ENCODE measurements at places on chromosomes 1 and 21.

GRCh38 chr1:94865360-94865759 is 45.2 kb downstream of the SLC44A3 start:
- no peak for DNase-seq

GRCh38 chr21:42112857-42113256 is 41.7 kb downstream of the UMODL1 start:
- no peak for DNase-seq

- DNase-seq, result no peak
Measured at GRCh38 chr21:46569081-46569480, 35.8 kb downstream of the S100B start.

GRCh38 chr1:59345221-59345620 is 48.3 kb downstream of the FGGY start:
- DNase-seq, result no peak

DNA sequence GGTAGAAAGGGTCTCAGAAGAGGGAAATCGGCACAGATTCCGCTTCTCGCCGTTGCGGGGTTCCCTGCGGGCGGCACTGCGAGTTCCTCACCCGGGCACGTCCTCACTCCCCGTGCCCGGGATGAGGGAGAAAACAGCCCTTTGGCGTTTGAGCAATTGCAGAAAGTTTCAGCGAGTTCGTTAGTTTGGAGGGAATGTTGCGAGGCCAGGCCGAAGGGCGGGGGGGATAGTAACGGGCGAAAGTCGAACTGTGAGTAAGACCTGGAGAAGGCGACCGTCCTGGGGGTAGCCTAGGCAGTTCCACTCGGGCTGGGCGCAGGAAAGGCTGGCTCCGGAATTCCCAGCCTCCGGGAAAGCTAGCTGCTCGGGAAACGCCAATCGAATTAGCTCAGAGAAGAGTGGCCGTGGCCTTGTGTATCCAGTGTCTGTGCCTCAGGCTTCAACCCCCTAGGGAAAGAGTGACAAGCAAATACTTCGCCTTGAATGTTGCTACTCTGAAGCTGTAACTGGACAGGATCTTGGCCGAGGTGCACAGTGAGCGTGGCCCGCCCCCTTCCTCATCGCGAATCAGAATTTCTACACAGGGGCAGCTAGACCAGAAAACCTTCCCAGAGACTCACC is 787 bp downstream of the PTGFR start:
- DNase-seq, result no peak

- no peak for DNase-seq
Measured at GRCh38 chr1:204925701-204926100, 55.0 kb downstream of the NFASC start.

DNA sequence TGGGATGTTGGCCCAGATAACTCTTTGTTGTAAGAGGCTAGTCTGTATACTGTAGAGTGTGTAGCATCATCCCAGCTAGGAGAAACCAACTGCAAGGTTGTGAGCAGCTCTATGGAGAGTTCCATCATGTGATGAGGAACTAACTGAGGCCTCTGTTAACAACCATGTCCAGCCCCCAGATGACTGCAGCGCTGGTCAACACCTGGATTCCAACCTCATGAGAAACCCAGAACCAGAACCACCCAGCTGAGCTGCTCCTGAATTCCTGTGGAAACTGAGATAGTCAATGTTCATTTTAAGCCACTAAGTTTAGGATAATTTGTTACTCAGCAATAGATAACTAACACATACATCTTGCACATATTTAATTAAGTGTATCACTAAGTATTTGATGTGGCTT is 41.6 kb upstream of the SLC2A1 start:
- DNase-seq, result no peak

- no peak for DNase-seq
Measured at GRCh38 chr1:82441402-82441801, 640.7 kb downstream of the ADGRL2 start.

- no peak for DNase-seq
Measured at GRCh38 chr1:94012708-94013366, 103.6 kb upstream of the GCLM start.

- DNase-seq, result no peak
Measured at GRCh38 chr21:43919871-43920801, 55.1 kb downstream of the AGPAT3 start.

- no peak for DNase-seq
Measured at GRCh38 chr21:25895565-25896205, 160.9 kb downstream of the GABPA start.

- DNase-seq, result no peak
Measured at GRCh38 chr1:198725090-198725489, 86.2 kb downstream of the PTPRC start.

DNA sequence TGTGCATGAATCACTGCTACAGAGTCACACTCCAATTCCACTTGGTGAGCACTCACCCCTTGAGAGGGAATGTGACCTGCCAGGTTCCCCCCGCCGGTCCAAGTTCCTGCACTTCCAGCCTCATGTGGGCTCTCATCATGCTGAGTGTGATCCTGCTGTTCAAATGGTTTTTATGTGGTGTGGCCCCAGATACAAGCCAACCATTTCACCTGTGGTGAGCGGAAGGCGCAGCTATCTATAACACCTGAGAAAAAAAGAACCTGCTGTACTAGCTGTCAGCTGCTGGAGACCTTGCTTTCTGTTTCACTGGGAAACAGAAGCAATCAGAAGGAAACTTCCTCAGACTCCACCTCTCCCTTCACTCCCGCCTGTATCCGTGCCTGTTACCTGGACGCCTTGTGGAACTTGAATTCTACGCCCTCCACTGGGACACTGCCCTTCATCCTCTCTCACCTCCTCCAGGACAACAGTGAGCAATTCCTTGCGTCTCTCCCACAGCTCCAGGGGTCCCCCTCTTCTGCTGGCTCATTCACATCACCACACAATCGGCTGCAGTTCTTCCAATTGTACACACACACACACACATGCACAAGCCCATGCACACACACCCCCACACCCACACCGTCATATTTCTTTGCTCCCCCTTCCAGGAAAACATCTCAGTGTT is 64.4 kb upstream of the RPL11 start:
- DNase-seq, result no peak

DNA sequence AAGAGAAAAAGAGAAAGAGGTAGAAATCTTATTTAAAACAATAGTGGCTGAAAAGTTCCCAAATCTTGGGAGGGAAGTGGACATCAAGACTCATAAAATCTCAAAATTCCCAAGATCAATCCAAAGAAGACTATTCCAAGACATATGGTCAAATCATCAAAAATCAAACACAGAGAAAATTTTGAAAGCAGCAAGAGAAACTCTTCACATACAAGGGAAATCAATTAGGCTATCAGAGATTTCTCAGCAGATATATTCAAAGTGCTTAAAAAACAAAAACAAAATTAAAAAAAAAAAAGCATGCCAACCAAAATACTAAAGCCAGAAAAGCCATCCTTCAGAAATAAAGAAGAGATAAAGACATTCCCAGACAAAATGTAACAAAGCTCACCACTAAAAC is 52.6 kb upstream of the RALGPS2 start:
- no peak for DNase-seq

DNA sequence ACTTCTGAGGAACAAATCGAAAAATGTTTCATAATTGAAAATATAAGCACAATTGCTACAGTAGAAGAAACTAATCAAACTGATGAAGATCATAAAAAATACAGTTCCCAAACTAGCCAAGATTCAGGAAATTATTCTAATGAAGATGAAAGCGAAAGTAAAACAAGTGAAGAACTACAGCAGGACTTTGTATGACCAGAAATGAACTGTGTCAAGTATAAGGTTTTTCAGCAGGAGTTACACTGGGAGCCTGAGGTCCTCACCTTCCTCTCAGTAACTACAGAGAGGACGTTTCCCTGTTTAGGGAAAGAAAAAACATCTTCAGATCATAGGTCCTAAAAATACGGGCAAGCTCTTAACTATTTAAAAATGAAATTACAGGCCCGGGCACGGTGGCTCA is 30.6 kb downstream of the IFNAR1 start:
- DNase-seq, result no peak

DNA sequence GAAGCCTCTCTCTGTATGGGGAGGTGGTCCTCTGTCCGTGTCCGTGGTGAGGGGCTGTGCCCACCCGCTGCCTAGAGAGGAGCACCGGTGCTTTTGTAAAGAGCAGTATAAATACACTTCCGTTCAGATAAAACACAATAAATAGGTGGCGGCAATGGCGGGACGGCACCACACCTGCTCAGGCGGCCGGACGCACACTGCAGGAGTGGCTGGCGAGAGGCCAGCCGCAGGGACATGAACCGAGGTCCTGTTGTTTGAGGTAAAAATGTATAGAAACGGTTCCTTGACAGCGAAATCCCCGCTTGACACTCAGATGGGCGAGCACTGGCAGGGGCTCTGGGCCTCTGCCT is 40.8 kb downstream of the KRTAP10-1 start:
- no peak for DNase-seq

GRCh38 chr1:192632188-192632587 is 3.8 kb upstream of the RGS13 start:
- no peak for DNase-seq

GRCh38 chr1:119783354-119784185 is 14.9 kb upstream of the HMGCS2 start:
- DNase-seq, result no peak

DNA sequence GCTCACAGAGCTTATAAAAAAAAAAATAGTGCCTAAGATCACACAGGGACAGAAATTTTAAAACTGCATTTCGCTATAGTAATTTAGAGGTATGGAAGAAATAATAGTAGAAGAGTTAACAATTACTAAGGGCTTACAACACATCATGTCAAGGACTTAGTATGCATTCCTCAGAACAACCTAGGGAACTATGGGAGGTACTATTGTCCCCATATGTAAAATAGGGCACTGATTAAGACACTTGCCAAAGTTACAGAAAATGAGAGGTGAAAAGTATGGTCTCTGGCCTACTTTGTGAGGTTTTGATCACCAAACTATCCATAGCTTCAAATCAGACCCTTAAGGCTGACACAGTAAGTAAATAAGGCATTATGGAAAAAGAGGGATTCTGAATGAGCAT is 4.7 kb downstream of the FRRS1 start:
- no peak for DNase-seq

- no peak for DNase-seq
Measured at GRCh38 chr1:53616927-53617326, 122.0 kb downstream of the GLIS1 start.

DNA sequence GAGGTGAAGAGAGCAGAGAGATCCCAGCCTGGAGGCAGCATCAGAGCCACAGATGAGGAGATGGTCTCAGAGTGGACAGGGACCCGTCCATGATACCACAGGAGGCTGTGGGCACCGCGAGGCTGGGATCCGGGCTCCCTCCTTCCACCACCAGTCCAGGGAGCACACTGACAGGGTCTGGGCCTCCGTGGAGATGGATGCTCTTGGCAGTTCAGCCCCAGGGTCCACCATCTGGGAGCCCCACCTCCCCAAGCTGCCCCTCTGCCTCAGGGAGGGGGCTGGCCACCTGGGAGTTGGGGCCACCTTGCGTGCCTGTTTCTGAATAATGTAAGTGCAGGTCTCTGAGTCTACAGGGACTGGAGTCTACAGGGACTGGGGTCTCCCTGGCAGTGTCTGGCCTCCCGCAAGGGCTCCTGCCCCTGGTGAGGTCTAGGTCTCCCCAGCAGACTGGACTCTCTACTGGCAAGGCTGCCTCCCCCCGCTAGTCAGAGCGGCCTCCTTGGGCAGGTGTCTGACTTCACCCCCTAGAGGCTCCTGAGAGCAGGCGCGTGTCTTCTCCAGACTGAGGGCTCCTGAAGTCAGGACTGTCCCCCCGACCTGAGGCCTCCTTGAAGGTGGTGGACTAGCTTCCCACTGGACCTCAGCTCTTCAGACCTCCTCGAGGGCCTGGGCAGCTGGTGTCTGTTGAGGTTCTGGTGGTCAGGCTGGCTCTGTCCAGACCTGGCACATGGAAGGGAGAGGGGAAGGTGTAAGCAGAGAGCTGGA is 218.5 kb downstream of the PTPRU start:
- DNase-seq, result no peak

GRCh38 chr1:62318756-62319544 is at the start of gene KANK4:
TSS of gene KANK4 (minus strand) at chr1:62319434. CDS start at chr1:62281564, 37,870 bp downstream.
- DNase-seq, result no peak

DNA sequence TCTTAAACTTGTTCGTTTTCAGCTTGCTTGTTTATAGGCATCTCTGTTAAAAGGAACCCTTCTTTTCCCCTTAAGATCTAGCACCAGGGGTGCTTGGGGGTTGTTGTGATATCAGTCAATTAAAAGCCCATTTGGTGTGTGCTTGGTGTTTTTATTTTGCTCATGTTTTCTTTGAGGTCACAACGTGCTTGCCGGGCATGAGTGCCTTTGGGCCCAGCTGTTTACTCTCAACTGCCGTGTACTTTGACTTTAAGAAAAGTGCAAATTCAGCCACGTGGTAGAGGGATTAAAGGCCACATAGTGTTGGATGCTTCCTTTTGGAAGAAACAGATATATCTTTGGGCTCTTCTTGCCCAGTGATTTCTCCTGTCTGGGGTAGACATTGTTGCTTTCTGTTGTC is 10.5 kb downstream of the ARID1A start:
- DNase-seq, result no peak

- no peak for DNase-seq
Measured at GRCh38 chr1:87902830-87903229, 574.1 kb downstream of the LMO4 start.

GRCh38 chr1:24619376-24619775 is 23.7 kb upstream of the SRRM1 start:
- DNase-seq, result no peak

GRCh38 chr1:244445320-244446181 is 6.2 kb downstream of the ADSS2 start:
- DNase-seq, result no peak

DNA sequence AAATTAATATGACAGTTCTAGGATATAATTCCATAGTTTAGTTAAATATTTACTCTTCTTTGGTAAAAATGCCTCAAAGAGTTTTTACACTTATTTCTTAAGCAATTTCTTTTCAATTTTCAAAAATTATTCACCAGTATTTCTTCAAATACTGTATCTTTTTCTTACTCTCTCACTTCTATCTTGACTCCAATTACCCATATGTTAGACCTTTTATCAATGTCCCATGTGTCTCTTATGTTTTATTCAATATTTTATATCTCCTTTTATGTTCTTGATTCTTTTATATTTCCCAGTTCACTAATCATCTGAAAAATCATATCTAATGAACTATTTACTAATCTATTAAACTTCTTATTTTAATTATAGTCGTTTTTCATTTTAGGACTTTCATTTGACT is 11.5 kb upstream of the LRIF1 start:
- no peak for DNase-seq

DNA sequence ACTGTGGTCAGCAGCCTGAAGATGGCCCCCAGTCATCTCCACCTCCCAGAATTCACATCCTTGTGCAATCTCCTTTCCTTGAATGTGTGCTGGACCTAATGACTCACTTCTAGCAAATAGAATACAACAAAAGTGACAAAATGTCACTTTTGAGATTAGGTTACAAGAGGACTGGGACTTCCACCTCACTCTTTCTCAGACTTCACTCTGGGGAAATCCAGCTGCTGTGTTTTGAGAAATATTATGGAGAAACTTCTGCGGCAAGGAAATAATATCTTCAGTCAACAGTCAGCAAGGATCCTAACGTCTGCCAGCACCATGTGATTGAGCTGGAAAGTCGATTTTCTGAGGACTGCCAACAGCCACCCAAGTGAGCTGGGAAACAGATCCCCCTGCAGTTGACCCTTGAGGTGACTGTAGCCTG is 70.5 kb upstream of the GADD45A start:
- DNase-seq, result no peak

GRCh38 chr1:239678181-239678580 is 291.8 kb downstream of the CHRM3 start:
- DNase-seq, result no peak

- DNase-seq, result no peak
Measured at GRCh38 chr1:42172381-42173133, 8.0 kb upstream of the GUCA2A start.

- DNase-seq, result no peak
Measured at GRCh38 chr1:147784941-147785340, 24.5 kb upstream of the GJA5 start.

Data from activated gamma-delta T cell treated with Interleukin-2 at 50 U/mL for 16 hours (primary cell).